ENCODE measurements at places on chromosomes 5 and 9. TPM values are rescaled to one million over a fixed set of nuclear protein-coding genes. Genes with fewer than 3 reads are reported as not detected.

DNA sequence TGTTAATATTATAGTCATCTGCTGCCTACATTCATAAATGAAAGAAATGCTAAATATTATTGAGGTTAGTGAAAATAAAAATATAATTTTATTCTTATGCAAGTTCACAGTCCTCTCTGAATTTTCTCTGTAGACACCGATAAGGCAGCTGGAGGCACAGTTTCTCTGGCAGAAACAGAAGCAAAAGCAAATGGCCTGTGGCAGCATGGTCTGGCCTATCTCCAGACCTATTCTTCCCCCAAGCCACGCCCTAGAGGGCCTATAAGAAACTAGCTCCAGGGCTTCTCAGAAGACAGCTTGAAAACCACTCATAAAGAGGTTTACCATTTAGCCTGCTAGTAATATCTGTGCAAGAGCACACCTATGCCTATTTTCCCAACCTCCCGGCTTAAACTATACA, 28.4 kb downstream of the MRPS27 start:
- DNase-seq = no peak

Gene GABRA6
- not detected for total RNA-seq

DNA sequence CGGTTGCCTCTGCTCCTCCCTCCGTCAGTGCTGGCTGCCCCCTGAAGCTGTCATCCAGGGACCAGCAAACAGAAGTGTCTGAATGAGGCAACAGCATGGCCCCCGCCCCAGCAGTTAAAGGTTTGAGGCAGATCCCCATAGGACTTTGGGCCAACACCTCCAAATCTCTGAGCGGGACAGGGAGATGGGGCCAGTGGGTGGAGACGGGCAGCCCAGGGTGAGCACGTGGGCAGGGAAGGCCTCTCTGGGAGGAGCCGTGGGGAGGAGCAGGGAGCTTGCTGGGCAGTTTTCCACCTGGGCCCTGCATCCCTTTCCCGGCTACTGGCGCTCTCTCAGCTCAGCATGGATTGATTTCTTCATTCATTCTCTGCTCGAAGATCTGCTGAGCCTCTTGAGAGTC, 39.1 kb upstream of the NOTCH1 start:
- peak; percentile 71 for DNase-seq

GRCh38 chr5:123868267-123868666, 356.3 kb downstream of the CSNK1G3 start:
- no peak for DNase-seq

- no peak for DNase-seq
Observed at GRCh38 chr5:15518786-15519185, 18.8 kb downstream of the FBXL7 start.

GRCh38 chr5:170235876-170236864, 3.4 kb downstream of the C5orf58 start:
- DNase-seq = no peak

GRCh38 chr9:136533775-136534157, 12.1 kb downstream of the NOTCH1 start:
- DNase-seq = no peak

GRCh38 chr9:135487281-135488012, 7.9 kb downstream of the PPP1R26 start:
- DNase-seq = no peak

Gene ENHO
- total RNA-seq = 4.4 TPM

DNA sequence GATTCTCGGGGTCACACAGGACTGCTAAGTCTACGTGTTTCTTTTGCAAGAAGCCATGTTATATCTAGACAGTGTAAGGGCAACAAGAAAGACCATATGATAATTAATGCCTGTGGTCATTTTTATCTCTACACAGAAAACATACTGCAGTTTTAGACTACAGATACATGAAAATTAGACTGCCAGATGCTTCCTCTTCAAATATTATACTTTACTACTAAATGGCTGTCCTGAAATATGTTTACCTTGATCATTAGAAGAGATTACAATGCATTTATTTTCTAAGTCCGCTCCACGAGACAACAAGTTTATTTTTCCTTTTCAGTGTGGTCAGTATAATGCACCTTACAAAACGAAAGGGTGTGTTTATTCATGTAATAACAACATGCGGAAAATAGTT, 147.6 kb downstream of the KIAA0825 start:
- DNase-seq = no peak

Gene EDIL3
- total RNA-seq = 11.3 TPM

- DNase-seq = no peak
Observed at GRCh38 chr5:108579236-108579635, 168.5 kb upstream of the FER start.

- DNase-seq = no peak
Observed at GRCh38 chr5:35884773-35885172, 28.1 kb downstream of the IL7R start.

- DNase-seq = peak; percentile 51
Observed at GRCh38 chr9:130129432-130130061, 42.7 kb upstream of the NCS1 start.

DNA sequence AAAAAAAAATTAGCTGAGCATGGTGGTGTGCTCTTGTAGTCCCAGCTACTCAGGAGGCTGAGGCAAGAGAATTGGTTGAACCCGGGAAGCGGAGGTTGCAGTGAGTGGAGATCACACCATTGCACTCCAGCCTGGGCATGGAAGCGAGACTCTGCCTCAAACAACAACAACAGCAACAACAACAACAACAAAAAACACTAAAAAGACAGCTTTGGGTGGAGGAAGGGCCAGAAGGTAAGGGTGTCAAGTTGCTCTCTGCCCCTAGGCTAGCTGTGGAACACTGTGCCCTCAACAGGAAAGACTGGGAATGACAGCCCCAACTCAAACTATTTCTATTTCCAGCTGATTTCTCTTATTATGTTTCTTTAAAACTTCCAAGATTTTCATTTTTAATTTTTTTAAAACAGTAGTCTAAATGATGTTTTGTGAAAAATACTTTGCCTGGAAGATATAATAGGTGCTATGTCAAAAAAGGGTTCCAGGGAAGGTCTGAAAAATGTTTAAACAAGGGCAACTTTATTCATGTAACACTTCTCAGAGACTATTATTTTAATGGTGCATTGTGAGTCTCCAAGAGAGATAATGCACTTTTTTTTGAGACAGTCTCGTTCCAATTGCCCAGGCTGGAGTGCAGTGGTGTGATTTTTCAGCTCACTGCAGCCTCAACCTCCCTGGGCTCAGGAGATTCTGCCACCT, 29.9 kb downstream of the CLINT1 start:
- no peak for DNase-seq

DNA sequence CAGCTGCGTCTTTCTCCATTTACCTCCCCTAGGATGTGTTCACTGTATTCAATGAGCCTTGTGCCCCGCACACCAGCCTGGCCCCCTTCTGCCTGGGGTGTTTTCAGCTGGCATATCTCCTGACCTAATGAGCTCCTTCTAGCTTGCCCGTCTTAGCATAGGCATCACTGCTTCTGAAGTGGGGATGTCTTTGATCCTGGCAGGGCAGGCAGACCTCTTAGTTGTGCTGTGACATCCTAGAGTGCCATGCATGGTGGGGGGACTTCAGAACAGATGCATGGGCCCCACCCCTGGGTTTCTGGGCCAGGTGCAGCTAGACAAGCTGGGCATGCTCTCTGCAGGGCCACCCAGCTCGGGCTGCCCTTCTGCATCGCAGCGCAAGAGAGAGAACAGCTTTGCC, 172.7 kb downstream of the GADD45G start:
- no peak for DNase-seq

DNA sequence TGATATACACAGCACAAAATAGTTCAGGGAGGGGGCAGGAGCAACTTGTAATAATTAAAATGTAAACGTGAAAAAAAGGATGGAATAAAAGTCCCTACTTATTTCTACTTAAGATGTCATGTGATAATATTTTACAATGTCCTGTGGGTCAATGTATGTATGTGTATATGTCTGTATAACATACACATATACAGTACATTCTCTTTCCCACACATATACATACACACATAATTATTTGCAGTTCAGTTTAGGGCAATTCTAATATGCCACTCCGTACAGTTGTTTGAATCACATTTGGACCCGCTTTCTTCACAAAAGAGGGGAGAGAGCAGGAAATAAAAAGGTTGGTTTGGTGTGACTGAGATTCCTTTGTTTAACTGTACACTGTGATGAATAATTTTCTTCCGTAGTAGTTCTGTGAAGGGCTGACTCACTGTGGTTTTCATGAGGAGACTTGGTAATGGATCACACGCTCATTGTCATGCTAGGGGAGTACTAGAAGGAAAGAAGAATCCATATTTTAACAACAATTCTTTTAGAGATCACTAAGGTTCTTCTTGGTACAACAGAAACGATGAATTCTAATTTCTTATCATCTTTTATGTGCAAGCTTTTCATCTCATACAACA, 26.2 kb upstream of the ACOT12 start:
- DNase-seq = no peak

GRCh38 chr5:451587-452458, 8.8 kb downstream of the EXOC3 start:
- DNase-seq = no peak

Gene CCL21
- total RNA-seq = 49.3 TPM

Gene DBH
- 0.10 TPM for total RNA-seq

Gene TUT7
- 34.8 TPM for total RNA-seq

DNA sequence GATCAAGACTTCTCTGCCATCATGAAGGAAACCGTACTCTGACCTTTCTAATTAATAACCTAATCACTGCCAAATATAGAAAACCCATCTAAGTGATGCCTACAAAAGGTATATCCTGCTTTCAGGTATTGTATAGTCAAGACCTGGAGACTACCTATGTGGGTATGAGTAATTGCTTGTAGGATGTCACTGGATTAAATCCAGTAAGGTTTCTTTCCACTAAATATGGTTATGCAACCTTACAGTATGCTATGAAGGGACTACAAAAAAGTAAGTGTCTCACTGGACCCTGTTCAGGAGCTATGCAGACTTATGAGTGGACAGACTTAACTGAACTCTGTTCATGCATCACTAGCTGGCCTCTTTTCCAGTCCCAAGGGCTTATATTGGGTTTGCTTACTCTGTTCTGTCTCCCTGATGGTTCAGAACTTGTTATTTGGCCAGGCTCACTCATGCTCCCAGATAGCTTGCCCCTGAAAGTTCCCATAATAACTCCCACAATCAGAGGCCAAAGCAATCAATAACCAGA, 51.1 kb downstream of the PDE6A start:
- DNase-seq = no peak

DNA sequence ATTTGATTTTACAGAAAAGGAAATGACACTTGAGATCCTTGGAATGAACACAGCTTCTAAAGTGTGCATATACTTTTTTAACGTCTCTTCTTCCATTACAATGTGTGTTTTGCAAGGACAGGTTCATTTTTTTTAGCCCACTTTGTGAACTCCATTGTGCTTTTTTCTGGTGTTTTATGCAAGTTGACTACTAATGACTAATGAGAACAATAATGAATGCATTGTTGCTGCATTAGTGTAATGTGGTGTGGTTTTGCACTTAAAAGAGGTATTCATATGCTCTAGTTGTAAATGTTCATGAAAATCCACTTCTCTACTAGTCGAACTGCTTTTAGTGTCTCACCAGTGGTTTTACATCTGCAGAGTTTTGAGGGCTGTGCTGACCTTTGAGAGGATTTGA, 93.6 kb downstream of the UHRF2 start:
- DNase-seq = no peak

DNA sequence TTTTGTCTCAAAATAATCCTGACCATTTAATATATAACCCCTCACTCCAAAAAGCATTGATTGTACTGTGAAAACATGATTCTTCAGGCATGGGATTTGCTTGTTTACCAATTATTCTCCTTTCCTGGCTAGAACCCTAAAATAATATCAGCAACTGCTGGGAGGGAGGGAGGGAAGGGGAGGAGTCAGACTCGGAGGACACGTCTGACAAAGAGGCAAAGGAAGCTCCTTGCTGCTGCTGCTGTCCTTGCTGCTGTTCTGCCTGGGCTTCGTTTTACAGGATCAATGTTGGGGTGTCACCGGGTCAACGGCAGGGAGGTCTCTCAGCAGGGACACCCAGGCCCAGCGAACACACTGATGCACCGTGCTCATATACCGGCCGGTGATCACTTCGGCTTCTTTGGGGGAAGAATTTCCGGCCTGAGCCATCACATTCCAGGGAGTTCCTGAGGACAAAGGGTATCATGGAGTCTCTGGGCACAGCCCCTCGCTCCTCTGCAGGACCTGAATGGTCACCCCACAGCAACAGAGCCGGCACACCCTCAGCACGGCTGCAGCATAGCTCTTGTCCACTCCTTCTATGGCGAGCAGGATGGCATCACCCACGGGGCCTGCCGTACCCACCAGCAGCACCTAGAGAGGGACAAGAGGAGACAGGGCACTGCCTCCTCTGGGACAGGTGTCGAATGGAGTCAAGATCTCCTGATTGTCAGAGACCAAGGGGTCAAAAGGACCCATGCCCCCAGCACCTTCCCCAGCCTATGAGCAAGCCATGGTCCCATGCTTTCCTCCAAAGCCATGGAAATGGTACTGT, 27.9 kb downstream of the MED10 start:
- no peak for DNase-seq

DNA sequence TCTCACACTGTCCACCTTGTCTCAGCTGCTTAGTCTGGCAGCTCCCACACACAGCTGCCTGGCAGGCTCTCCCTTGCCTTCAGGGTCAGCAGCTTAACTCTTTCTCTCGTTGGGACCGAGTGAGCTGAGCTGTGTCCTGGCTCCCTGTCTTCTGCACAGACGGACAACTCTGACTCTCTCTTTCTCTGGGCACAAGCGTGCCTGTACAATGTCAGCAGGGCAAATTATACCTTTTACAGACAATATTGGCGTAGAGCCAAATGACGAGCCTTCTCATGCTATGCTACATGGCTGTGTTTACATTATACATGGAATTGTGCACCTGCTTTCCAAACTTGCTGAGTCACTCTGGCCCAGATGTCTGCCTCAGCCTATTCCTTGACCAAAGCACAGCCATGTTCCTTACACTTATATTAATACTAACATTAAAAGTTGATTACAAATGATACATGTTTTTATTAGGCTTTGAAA, 188.6 kb downstream of the CYLC2 start:
- DNase-seq = peak; percentile 55

DNA sequence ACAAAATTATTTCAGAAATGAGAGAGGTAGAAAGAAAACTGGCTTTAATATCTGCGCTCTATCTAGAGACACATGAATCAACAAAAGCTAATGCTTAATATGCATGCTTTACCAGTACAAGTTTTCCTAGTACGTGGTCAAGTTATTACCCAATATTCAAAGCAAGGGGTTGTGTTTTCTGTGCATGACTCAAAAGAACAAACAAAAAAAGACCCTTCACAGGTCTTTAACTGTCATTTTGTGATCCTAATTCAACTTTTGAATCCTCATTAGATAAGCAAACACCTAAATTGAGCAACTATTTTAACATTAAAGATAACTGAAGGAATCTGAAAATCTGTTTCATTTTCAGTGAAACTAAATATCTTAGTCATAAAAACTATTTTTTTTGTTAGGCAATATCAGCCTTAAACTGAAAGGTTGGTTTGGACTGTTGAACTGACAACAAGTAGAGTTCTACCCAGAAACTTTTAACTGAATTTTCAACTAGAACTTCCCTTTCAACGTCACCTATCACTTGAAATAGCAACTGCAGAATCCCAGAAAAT, 12.5 kb downstream of the ST8SIA4 start:
- no peak for DNase-seq

GRCh38 chr9:36828611-36829013, 205.5 kb downstream of the PAX5 start:
- DNase-seq = no peak
